ENCODE measurements at places on chromosomes 6 and 20.

DNA sequence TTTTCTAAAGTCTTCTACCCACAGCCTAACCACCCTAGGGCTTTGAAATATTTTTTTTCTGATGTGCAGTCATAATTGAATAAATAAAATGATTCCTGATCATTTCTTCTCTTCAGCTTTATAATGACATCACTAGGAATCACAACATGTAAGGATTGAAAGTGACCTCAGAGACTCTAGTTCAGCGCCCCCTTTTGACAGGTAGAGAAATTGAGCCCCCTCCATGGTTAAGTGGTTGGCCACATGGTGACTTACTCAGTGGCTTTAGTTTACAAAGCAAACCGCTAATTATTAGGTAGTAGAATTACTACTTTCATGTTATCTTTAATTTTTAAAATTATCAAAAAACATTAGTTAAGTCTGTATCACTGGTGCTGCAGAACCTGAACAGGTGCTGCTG lies 13.3 kb upstream of the SLC2A12 start:
- DNase-seq = peak; percentile 24

- no peak for DNase-seq
These were observed 43.0 kb downstream of the GOPC start for GRCh38 chr6:117559299-117559698.

GRCh38 chr20:14441201-14441600 lies 103.8 kb upstream of the FLRT3 start:
- DNase-seq = no peak

DNA sequence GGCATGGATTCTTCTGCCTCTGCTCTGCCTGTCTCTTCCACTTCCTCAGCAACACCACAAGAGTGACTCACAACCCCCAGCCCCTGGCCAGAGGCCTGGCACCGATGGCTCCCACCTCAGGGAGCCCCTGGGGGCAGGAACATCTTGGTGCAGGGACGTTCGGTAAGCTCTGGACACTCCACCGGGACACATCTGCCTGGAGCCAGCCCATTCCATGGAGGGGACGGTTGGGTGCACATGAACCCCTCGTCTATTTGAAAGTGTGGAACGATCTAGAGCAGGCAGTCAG lies 246.5 kb downstream of the ERMARD start:
- no peak for DNase-seq

GRCh38 chr6:42742116-42742894 lies 3.6 kb downstream of the TBCC start:
- DNase-seq = no peak

DNA sequence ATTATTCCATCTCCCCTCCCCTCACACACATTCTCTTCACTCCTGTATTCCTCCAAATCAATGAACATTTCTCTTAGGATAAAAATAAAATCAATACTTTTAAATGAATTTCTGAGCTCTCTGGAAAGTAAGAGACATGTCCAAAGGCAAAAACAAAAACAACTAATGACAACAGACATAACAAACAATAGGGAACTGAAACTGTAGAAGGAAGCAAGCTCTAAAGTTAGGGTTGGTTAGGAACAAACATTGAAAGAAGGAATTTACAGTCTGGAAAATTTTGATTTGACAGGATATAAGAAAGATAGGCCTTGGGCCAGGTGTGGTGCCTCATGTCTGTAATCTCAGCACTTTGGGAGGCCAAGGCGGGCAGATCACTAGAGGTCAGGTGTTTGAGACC lies 17.5 kb upstream of the MYCT1 start:
- no peak for DNase-seq

DNA sequence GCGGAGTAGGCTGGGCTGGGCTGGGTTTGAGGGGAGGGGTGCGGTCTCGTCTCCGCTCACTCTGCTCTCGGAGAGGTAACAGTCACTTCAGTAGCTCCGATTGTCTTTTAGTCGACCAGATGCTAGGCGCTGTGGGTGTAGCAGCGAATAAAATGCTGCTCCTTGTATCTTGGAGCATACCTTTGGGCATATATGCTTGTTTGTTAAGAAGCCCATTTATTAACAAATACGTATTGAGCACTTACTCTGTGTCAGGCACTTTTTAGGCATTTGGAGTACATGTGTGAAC lies 545 bp downstream of the ACTR5 start:
- no peak for DNase-seq

DNA sequence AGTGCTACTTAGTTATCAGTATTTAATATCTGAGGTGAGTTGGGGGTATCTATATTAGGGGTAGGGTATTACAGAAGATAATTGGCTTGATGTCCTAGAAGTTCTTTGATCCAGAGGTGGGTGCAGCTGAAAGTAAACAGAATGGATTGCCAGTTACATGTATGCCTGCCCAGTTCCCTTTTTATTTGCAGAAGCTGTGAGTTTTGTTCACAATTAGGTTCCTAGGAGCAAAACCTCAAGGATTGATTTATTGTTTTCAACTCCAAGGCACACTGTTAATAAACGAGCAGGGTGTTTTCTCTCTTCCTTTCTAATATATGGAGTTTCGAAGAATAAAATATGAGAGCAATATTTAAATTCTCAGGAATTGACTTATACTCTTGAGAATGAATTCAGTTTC lies 129.0 kb downstream of the SULF2 start:
- no peak for DNase-seq

DNA sequence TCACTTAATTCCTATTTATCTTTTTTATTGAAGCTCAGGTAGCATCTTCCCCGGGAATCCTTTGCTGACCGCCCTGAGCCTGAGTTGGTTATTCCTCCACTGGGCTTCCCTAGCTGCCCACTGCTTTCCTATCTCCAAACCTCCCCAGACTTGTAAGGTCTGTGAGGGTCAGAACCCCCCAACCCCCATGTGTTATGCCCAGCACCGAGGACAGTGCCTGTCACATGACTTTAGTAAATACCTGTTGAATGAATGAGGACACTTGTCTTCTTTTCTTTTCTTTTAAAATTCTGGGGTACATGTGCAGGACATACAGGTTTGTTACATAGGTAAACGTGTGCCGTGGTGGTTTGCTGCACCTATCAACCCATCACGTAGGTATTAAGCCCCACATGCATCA lies 105.9 kb downstream of the UST start:
- no peak for DNase-seq

- DNase-seq = no peak
These were observed 176.5 kb downstream of the PREX1 start for GRCh38 chr20:48651271-48651670.

- no peak for DNase-seq
These were observed 84.7 kb downstream of the TASP1 start for GRCh38 chr20:13554076-13554475.

- DNase-seq = no peak
These were observed 479.8 kb downstream of the BCKDHB start for GRCh38 chr6:80586242-80586641.

GRCh38 chr6:29958921-29959320 lies 16.6 kb downstream of the HLA-A start:
- DNase-seq = no peak

DNA sequence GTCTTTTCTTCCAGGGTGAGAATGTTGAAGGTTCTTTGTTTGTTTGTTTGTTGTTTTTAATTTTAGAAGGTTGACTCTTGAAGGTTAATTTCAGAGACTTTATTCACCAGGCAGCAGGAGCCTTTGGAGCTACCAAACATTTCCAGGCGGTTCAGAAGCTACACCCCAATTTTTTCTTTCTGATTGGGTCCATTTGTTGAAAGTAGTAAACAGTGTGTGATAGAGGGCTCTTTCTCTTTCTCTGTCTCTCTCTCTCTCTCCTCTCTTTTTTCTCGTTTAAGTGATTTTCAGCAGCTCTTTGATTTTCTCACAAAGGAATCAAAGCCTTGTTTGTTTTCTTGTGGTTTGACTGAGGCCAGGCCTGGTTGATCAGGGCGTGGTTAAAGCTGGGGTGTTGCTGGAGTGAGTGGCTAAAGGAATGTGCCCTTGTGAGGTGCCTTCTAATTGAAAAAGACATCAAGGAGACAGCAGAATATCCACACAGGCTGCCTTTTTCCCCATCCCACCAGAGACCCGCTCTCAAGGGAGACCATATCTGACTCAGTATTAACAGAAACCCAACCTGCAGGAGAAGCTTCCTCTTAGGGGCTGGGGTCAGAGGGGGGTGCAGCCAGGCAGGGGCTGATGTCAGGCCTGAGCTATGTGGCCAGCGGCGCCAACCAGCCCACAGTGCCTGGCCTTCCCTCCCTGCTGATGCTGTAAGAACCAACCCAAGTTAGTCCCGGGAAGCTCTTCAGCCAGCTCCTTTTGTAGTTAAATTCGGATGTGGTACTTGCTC lies 40.4 kb upstream of the NAA20 start:
- DNase-seq = no peak

- no peak for DNase-seq
These were observed 10.8 kb upstream of the RNF24 start for GRCh38 chr20:4026093-4026601.

DNA sequence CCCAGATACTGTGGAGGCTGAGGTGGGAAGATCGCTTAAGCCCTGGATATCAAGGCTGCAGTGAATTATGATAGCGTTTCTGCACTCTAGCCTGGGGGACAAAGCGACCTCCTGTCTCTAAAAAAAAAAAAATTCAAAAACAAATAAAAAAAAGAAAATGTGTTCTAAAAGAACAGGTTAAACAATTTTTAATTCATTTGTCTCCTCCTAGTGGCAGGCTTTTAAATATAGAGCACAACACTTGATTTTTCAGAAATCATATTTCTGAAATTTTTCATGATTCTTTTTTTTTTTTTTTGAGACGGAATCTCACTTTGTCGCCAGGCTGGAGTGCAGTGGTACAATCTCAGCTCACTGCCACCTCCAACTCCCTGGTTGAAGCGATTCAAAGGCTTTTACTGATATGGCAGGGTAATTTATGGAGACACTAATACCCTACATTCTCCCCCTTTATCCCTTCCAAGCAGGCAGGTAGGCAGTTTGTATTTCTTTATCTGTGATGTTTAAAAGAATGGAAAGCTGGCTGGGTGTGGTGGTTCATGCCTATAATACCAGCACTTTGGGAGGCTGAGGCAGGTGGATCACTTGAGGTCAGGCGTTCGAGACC lies 8.7 kb upstream of the GTF3C6 start:
- no peak for DNase-seq

DNA sequence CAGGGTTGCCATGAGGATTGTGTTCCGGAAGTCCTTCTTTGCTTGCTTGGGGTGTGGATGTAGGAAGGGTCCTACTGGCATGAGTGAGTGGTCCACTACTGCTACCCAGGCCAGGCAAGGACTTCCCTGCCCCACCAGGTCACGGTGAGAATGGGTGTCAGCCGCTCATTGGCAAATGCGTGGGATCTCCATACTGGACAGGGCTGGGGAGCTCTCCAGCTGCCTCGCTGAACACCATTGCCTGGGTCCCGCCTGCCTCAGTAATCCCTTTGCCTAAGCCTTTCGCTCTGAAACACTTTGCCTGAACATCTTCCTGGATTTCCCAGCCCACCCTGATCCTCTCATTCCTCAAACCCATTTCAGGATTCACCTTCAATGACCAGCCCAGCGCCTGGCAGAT lies 59.5 kb downstream of the CTCFL start:
- no peak for DNase-seq

GRCh38 chr6:98634569-98634968 lies 199.8 kb upstream of the POU3F2 start:
- no peak for DNase-seq

All from 8988T (cell line).